ENCODE measurements at places on chromosomes 1 and 21. TPM values are rescaled to one million over a fixed set of nuclear protein-coding genes. Genes with fewer than 3 reads are reported as not detected.

DNA sequence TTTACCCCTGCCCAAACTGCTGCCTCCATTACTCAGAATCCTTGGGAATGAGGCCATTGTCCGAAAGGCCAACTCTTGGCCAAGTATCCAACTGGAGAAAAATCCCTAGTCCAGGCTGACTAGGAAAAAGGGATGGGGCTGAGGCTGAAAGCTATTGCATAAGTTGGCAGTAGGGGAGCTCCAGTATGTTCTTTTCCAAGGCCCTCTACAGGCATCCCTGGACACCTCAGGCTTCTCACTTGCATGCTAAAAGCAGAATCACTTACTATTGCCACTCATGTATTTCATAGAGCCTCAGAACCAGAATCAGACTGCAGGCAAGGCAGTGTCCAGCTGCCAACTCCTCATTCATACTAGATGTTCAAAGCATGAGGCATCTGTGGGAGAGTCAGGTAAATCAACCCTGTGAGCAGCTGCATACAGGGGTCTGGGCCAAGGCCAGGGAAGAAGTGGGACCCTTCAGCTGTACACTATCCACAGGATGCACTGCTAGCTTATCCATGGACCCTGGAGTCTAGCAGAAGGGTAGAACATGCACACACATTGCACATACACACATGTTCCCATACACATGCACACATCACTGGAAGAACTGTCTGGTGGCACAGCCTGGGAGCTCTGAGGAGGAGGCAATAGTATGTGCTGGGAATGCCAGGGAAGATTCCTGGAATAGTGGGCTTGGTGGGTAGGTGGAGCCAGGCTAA lies 195.3 kb downstream of the C1orf94 start:
- DNase-seq: no peak

- DNase-seq: no peak
These were observed 18.9 kb upstream of the TUT4 start for GRCh38 chr1:52571783-52572182.

- peak; percentile 73 for DNase-seq
These were observed 10.2 kb downstream of the IRF2BP2 start for GRCh38 chr1:234599617-234600417.

- peak; percentile 98 for DNase-seq
These were observed 26.2 kb upstream of the ID3 start for GRCh38 chr1:23585321-23586022.

Gene SLC45A1
- 1.6 TPM for total RNA-seq

Measured in HFFc6 (cell line).